Activated T-helper 2 cell treated with anti-CD3 and anti-CD28 coated beads, Interferon-gamma antibody, Interleukin-2, Interleukin-4, amounts not matched to agents 10 μg/mL and 5 μg/mL and 100 μg/mL, durations not matched to agents 14 hours and 24 hours and 36 hours (primary cell): ENCODE measurements at places on chromosomes 1 and 21.

- DNase-seq = no peak
Measured at GRCh38 chr1:170530972-170531757, 801 bp upstream of the GORAB start.

- no peak for DNase-seq
Measured at GRCh38 chr1:212668477-212668876, 31.2 kb downstream of the BATF3 start.

GRCh38 chr1:74512170-74512915 is at the start of gene LRRC53:
Gene LRRC53 (minus strand): TSS chr1:74512611. CDS start chr1:74483349, 29,262 bp downstream.
- no peak for DNase-seq

- DNase-seq = no peak
Measured at GRCh38 chr1:216425577-216425976, 2.3 kb upstream of the USH2A start.

- DNase-seq = no peak
Measured at GRCh38 chr21:44052071-44052829, 40.1 kb downstream of the TRAPPC10 start.

GRCh38 chr1:10726355-10726754 is 70.1 kb downstream of the CASZ1 start:
- DNase-seq = no peak

- DNase-seq = no peak
Measured at GRCh38 chr1:182888736-182889531, 49.8 kb downstream of the DHX9 start.

DNA sequence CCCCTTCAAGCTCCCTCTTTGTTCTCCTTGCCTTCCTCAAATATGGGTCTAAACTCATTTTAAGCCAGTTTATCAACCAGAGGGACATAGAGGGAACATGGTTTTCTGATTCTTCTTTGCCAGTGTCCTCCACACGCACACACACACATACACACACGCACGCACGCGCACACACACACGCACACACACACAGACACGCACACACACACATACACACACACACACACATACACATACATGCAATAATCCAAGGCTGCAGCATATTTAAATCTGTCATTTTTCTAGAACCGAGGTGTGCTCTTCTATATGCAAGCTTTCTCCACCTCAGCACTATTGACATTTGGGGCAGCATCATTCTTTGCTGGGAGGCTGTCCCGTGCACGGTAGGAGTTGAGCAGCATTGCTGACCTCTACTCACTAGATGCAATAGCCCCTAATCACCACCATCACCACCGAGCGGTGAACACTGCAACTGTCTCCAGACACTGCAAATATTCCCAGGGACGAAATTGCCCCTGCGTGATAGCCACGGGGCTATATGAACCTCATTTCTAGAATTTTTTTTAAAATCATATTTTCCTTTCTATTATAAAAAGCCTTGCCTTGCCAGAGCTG is 8.0 kb downstream of the TNFRSF9 start:
- no peak for DNase-seq

GRCh38 chr1:208866386-208866955 is 622.3 kb upstream of the PLXNA2 start:
- no peak for DNase-seq

GRCh38 chr1:7888248-7889081 is 35.6 kb upstream of the UTS2 start:
- DNase-seq = no peak

DNA sequence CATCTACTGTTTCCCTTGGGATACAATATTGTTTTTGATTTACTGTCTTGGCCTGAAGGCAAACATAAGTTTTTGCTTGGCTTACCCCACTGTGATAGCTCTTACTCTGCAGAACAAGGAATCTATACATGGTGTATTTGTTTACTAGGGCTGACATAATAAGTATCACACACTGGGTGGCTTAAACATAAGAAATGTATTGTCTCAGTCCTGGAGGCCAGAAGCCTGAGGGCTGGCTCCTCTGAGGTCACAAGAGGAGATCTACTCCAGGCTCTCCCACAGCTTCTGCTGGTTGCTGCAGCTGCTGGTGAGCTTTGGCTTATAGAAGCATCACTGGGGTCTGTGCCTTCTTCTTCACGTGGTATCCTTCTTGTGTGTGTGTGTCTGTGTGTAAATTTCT is 30.7 kb upstream of the IGSF5 start:
- no peak for DNase-seq

GRCh38 chr1:29508458-29509107 is 272.3 kb downstream of the PTPRU start:
- DNase-seq = no peak

DNA sequence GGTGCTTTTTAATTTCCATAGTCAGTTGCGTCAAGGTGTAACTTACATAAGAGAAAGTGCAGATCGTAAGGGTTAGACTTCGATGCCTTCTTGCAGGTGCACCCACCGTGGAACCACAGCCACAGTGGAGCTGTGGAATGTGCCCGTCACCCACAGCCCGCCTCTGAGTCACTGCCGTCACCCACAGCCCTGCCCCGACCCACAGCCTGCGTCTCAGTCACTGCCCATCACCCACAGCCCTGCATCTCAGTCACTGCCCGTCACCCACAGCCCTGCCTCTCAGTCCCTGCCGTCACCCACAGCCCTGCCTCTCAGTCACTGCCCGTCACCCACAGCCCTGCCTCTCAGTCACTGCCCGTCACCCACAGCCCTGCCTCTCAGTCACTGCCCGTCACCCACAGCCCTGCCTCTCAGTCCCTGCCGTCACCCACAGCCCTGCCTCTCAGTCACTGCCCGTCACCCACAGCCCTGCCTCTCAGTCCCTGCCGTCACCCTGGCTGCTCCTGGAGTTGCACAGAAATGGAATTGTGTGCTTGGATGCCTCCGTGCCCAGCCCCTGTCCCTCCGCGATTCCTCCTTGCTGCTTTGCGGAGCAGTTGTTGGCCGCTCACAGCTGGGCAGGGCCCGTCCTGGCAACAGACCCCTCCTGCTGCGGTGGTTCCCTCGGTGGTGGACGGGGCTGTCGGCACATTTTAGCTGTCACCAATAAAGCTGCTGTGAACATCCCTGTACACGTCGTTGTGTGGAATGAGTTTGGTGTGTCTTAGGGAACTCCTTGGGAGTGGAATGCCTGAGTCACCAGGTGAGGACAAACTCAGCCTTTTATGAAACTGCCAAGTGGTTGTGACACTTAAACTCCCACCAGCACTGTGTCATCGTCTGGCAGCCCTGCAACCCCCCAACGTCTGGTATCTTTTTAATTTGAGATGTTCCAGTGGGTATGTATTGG is 44.9 kb upstream of the COL6A2 start:
- DNase-seq = no peak

GRCh38 chr1:21255284-21255942 is 34.9 kb downstream of the ECE1 start:
- peak; percentile 64 for DNase-seq

GRCh38 chr1:56399795-56400194 is 179.6 kb downstream of the PLPP3 start:
- no peak for DNase-seq

DNA sequence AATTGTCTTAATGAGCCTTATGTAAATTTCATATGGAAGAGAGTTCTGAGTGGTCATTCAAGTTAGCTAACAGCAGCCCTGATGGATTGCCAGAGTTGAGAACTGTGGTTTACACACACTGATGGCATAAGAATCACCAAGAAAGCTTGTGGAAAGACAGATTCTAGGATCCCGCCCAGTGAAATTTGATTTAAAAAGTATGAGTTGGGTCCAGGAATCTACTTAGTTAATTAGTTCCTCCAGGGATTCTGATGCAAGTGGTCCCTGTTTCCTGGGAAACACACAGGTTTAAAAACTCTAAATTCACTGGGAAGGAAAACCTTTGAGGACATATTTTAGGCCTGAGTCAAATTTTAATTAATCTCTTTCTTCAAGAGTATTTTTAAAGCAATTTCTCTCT is 144.3 kb downstream of the NTPCR start:
- no peak for DNase-seq

GRCh38 chr1:31531177-31531999 is 44.9 kb upstream of the TINAGL1 start:
- no peak for DNase-seq

GRCh38 chr21:33479679-33480480 is at the start of gene TMEM50B:
Gene TMEM50B (minus strand): TSS chr21:33479974. CDS start chr21:33468885, 11,089 bp downstream.
- peak; percentile 93 for DNase-seq

- no peak for DNase-seq
Measured at GRCh38 chr1:21338573-21339355, 48.5 kb upstream of the ECE1 start.

DNA sequence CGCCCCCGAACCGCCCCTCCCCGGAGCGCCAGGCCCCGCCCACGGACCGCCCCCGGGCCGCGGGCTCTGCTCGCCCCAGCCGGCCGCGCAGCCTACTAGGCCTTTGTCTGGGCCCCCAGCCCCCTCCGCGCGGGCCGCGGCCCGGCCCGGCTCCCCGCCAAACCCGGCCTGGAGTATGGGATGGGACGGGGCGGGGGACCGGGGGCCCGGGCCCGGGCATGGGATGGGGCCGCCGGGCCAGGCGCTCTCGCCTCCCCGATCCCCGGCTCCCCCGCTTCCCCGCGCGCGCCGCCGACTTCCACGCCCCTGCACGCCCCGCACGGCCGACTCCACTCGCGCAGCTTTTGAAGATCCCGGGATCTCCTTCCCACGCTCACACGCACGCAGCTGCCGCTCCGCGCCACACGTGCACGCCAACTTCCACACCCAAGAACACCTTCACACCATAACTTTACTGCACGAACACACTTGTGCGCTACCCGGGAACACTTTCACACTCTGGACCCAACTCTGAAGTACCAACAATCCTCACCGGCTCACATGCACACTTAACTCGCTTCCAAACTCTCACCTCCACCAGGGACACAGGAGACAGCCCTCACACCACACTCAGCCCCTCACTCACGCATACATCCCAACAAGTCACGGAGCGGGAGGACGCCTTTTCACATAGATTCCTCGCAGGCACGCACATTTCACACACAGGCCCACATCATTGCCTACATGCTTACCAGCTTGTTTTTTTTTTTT is 437 bp upstream of the HSPG2 start:
- DNase-seq = peak; percentile 39

- no peak for DNase-seq
Measured at GRCh38 chr1:1605034-1605591, 5.2 kb upstream of the FNDC10 start.

GRCh38 chr1:58983633-58984245 is 199.9 kb upstream of the JUN start:
- DNase-seq = no peak

- DNase-seq = no peak
Measured at GRCh38 chr1:30824736-30825429, 67.3 kb upstream of the LAPTM5 start.

DNA sequence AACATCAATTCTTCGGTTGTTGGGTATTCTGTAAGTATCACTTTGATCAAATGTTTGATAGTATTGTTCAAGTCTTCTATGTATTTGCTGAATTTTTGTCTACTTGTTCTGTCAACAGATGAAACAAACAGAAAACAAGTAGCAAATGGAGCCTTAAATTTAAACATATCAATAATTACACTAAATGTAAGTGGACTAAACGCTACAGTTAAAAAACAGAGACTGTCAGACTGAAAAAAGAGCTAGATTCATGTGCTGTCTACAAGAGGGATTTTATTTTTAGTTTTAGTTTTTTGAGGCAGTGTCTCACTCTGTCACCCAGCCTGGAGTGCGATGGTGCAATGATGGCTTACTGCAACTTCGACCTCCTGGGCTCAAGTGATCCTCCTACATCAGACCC is 10.7 kb upstream of the RAD54L start:
- no peak for DNase-seq

GRCh38 chr21:34523019-34523555 is 11.1 kb upstream of the KCNE1 start:
- no peak for DNase-seq

- no peak for DNase-seq
Measured at GRCh38 chr1:172382406-172382805, 38.1 kb upstream of the C1orf105 start.

- DNase-seq = no peak
Measured at GRCh38 chr1:223462047-223462630, 68.9 kb downstream of the CCDC185 start.

DNA sequence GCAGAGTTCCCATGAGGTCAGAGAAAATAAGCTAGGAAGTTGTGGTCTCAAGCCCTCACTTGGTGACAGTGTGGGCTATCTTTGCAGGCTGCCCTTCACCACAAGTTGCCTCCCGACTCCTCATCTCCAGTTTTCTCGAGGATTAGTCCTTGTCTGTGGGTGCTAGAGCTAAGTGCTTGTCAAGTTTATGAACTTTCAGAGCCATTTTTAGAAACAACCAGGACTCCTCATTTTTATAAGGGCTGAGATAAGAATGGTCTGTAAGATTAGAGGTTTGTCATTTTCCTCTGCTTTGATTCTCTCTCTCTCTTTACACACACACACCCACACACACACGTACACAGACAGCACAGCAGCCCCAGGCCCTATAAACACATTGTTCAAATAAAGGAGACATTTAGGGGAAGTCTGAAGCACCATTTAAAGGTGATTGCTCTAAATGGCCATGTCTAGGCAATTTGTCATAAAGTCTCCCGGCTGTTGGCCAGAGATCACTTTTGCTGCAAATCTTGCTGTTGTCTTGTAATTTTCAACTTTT is 127.2 kb downstream of the LACTBL1 start:
- no peak for DNase-seq

- no peak for DNase-seq
Measured at GRCh38 chr1:15336866-15337265, 72.8 kb upstream of the EFHD2 start.

GRCh38 chr1:23799570-23800399 is 769 bp downstream of the GALE start:
- no peak for DNase-seq

DNA sequence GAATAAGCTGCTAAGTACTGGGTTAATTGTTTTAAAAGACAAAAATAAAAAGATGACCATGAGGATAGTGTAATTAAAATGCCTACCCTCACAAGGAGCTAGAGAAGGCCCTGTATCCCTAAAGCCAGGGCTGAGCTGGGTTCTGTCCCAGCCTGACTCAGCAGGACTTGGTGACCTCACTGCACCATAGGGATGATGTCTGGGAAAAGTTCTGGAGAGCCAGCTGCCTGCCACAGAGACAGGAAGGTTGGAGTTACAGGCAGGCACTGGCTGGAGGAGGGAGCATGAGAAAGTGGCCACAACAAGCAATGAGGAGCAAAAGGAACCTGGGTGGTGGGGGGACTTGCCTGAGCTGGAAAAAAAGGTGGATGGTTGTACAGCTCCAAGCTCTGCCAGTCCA is 5.7 kb upstream of the TNR start:
- no peak for DNase-seq

DNA sequence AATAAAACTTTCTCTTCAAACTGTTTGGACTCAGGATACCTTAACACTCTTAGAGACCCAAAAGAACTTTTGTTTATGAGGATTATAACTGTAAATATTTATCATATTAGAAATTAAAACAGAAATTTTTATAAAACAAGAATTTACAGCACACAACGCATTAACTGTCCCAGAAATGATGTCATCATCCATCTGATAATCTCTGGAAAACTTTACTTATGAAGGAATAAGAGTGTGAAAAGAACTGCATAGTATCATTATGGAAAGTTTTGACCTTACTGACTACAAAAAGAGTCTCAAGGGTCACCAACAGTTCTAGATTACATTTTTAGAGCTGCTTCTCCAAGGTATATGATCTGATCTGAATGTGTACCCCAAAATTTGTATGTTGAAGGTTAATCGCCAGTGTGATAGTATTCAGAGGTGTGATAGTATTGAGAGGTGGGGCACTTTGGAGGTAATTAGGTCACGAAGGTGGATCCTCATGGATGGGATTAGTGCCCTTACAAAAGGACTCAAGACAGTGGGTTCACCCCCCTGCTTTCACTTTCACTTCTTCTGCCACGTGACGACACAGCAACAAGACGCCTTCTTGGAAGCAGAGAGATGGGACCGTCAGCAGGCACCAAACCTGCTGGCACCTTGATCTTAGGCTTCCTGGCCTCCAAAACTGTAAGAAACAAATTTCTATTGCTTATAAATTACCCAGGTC is 95.7 kb upstream of the NR5A2 start:
- no peak for DNase-seq

GRCh38 chr1:98706173-98706843 is 44.8 kb downstream of the SNX7 start:
- no peak for DNase-seq
